Skin of body (tissue), 3 donors: ENCODE measurements at places on chromosomes 5 and 9. TPM values are rescaled to one million over a fixed set of nuclear protein-coding genes. Genes with fewer than 3 reads are reported as not detected.
A peak's percentile ranks its signal among the peaks of the same experiment; 100 is the strongest.

DNA sequence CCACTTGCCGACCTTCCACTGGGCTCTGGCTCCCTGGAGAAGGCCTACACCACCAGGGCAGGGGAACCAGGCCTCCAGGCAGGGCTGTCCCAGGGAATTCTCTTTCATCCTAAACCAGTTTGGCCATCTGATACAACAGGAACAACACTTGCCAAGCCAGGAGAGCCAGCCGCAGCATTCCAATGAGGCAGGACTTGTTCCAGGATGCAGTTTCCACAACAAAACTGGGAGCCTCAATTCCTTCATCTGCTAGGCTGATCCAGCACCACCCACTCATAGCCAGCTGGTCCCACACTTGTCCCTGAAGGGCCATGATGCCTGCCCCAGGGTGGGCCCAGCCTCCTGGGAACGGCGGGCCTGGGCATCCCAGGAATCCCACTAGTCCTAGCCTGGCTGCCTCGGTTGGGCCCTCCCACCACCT is 26.0 kb downstream of the BICD2 start:
- peak; percentile 20 for DNase-seq

- no peak for DNase-seq
Measured at GRCh38 chr9:113973963-113974413, 97.9 kb downstream of the ZNF618 start.

GRCh38 chr9:113741886-113742854 is 133.9 kb upstream of the ZNF618 start:
- DNase-seq: peak; percentile 81

GRCh38 chr5:143679777-143680176 is 132.2 kb upstream of the HMHB1 start:
- no peak for DNase-seq

IFNA21 gene
- total RNA-seq: not detected

DNA sequence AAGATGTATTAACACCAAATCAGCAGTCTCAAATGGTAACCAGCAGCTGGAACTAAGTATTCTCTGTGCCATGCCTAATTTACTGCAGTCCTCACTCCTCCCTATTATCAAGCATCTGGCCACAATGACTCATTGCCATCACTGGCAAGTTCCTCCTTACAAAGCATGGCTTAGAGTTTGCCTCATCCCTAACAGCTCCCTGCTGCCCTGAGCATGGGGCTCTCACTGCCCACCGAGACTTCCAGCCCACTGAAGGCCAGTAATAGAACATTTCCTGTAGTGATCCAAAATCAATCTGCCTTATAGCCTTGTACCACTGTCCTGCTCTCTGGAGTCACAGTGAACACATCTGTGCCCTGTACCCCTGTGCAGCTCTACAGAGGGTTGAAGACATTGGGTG is 211.9 kb upstream of the TRIM32 start:
- DNase-seq: no peak

- no peak for DNase-seq
Measured at GRCh38 chr5:75053054-75053303, 621 bp upstream of the GCNT4 start.

- no peak for DNase-seq
Measured at GRCh38 chr5:40278881-40279280, 400.8 kb upstream of the PTGER4 start.

TTC33 gene
- total RNA-seq: 22.0 TPM

GRCh38 chr9:14207352-14207995 is 106.5 kb downstream of the NFIB start:
- no peak for DNase-seq

DNA sequence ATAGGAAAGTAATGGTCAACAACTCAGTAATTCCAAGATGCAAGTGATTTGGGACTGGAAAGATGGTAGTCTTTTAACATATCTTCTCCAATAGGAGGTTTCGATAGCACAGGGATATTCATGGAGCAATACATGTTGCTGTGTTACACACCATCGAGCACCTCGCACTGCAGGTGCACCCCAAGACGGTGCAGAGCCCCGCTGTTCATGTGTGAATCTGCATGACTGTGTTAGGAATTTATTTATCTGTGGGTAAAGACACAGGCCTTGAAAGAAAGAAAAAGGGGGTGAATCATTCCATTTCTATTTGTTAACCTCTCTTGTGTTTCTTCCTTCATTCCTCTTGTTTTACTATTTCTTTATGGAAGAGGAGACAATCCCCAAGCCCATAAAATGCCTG is 217.1 kb downstream of the EBF1 start:
- no peak for DNase-seq

GRCh38 chr9:95092262-95093072 is 225.0 kb downstream of the FANCC start:
- DNase-seq: peak; percentile 13

GRCh38 chr5:141883184-141883891 is 5.1 kb upstream of the PCDH1 start:
- no peak for DNase-seq

NUP188 gene
- total RNA-seq: 49.8 TPM

DNA sequence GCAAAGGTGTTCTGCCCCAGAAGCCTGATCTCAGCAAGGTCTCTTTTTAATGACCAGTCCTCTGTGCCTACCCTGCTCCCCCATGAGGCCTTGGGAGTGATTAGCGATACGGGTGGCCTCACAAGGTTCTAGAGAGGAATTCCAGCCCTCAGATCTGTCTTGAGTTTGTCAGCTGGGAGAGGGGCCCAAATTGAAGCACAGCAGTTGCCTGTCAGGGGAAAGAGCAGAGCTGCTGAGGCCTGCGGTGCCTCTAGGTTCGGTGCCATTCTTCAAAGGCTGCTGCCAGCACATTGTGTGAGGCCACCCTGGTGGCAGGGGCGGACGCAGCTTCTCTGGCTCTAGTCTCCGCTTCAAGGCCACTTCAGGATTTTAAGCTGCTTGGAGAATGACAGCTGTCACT is 85.7 kb upstream of the GRIA1 start:
- no peak for DNase-seq

DNA sequence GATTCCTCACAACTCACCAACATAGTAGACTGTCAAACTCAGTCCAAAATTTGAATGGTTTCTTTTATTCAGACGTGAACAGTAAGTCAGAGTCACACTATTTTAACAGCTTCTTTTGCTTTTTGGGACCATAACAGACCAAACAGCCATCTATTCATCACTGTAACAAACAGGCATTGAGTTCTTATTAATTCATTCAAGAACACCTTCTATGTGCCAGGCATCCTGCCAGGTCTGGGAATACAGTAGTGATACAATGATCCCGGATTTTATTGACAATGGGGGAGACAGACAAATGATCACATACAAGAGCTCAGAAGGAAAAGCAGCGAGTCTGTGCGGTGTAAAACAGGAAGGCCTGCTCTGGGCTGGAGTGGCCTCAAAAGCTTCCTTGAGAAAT is 153.3 kb upstream of the ERCC6L2 start:
- DNase-seq: no peak

DNA sequence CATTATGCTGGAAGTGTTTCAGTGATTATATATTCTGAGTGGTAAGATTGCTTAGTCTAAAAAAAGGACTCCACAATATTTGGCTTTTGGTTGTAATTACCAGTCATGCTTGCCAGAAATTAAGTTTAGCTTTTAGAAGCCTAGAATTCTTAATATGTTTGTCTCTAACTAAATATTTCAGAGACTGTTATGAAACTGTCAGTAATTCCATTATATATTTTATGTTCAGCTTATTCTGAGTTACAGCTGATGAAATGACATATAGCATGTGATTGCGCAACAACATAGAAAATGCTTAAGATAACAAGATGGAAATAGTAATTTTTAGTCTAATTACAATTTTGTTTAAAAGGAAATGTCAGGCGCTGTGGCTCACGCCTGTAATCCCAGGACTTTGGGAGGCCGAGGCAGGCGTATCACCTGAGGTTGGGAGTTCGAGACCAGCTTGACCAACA is 44.2 kb downstream of the KIAA1958 start:
- DNase-seq: peak; percentile 76

TAF11L10 gene
- total RNA-seq: not detected

TARS1 gene
- total RNA-seq: 104 TPM

DNA sequence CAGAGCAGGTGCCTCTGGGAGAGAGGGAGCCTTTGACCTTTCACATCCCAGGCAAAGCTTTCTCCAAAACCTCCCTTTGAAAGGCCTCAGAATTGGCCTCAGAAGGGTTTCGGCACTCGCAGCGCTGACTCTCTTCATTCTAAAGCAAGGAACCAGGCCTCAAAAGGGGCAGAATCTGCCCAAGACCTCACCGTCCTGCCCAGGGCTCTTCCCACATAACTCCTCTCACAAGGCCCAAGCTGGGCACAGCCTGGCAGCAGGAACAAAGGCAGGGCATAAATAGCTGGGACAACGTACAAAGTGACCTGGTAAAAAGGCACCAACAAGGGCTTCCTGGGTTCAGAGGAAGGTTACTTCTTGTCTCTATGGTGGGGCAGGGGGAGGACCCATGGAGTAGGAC is 166.3 kb upstream of the FSTL4 start:
- no peak for DNase-seq

- DNase-seq: no peak
Measured at GRCh38 chr9:88628114-88628513, 93.1 kb downstream of the NXNL2 start.

DNA sequence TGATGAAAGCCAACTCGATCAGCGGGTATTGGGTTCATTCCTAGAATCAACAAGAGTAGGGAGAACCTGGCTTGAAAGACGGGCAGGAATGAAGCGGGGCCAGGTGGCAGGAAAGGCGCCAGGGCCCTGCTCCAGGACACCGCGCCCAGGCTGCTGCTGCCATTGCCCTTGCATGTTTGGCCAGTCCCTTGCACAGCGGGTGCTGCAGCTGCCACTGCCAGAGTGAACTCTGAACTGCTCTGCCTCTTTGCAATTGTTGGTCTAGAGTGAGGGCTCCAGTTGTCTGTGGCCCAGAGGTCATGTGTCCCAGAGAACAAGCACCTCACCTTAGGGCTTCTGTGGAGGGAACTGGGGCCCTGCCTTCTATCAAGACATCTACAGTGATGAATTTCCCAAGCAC is 24.0 kb upstream of the CARTPT start:
- no peak for DNase-seq

BRD9 gene
- total RNA-seq: 33.9 TPM

GPRIN1 gene
- total RNA-seq: 4.8 TPM

SLC36A3 gene
- not detected for total RNA-seq

DNA sequence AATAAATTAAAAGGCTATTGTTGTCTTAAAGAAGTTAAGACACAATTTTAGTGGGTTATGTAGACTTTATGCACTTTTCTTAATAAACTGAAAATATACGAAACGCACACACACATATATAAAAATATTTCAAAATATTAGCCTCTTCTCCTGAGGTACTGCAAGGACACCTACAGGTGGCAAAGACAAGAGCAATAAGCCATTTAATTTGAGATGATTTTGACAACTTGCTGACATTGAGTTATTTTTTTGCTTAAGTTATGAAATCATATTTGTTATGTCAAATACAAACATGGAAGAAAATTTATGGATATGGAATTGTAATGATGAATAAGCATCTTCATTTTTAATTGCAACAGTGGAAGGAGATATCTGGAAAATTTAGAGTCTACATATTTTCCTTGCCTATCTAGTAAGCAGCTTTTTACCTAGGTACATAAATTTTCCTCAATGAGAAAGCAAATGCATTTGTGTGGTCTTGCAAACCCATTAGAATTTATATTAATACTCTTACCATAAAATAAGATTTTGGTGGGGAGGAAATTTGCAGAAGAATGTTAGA is 301.6 kb downstream of the ISL1 start:
- no peak for DNase-seq

GRCh38 chr9:69044240-69045219 is 9.0 kb downstream of the FXN start:
- DNase-seq: no peak

RPL35 gene
- 1,522 TPM for total RNA-seq

DNA sequence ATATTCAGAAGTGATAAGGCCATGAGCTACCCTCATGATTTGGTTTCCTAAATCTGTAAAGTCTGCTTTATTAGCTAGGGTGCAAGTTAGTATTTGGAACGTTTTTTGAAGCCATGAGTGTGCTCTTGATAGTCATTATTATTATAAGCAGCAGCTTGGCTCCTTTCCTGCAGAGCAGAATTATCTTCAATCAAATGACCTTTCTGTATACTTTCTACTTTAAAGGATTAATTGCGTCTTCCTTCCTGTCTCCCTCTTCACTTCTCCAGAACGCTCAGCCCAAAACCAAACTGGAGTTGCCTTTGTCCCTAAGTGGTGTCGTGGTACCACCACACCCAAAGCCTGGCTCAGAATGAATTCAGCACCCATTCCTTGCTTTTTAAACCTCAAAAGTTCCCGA is 211.3 kb downstream of the ARHGAP26 start:
- DNase-seq: no peak
